Right atrium auricular region (tissue), 2 donors: ENCODE measurements at places on chromosomes 3 and 15. TPM values are rescaled to one million over a fixed set of nuclear protein-coding genes. Genes with fewer than 3 reads are reported as not detected.

The CEP152 gene
- total RNA-seq: 1.4 TPM

DNA sequence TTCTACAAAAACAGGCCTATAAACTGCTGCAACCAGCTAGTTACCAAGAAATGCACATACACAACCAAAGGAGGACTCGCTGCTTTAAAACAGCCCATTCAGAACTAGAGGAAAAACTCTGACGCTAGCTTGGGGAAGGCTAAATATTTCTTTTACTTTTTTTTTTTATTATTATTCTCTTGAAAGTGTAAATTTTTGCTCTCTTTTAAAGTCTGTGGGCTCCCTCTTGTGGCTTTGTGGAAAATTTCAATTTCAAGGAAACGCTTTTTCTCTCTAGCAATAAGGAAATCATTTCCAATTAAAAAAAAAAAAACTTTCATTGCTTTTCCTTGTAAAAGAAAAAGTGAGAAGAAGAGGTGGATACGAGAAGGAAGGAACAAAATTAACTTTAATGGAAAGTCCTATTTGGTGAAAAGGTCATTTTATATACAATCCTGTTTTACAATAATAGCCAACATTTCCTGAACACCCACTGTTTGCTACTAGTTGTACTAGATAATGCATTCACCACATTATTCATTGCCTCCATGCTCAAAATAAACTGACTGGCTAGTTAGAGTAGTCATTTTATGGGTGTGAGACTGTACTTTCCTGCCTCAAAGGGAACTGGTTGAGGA, 51.2 kb upstream of the SAMMSON start:
- DNase-seq: no peak

The PGBD4 gene
- total RNA-seq: 2.3 TPM

DNA sequence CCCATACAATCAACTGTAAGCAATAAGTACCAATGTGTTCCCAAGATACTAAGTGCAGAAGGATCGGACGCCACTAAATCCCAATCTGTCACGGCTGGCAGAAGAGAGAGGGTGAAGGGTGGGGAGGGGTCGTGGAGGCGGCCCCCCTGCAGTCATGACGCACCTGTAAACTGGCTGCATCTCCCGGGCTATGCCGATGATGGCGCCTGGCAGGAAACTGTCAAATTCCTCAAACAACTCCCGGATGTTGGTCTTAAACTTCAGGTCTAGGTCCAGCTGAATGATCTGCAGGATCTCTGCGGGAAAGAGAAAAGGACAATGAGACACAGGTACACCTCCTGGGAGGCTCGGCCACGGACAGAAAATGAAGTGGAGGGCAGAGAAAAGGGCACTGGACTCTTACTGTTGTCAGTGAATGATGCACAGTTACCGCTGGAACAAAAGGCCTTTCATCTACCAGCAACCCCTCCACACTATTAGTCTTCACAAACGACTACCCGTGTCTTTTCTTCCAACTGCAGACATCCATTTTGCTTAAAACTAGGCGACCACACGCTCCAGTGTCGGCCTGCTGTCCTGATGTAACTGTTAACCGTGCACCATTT, 114.6 kb downstream of the XXYLT1 start:
- no peak for DNase-seq

DNA sequence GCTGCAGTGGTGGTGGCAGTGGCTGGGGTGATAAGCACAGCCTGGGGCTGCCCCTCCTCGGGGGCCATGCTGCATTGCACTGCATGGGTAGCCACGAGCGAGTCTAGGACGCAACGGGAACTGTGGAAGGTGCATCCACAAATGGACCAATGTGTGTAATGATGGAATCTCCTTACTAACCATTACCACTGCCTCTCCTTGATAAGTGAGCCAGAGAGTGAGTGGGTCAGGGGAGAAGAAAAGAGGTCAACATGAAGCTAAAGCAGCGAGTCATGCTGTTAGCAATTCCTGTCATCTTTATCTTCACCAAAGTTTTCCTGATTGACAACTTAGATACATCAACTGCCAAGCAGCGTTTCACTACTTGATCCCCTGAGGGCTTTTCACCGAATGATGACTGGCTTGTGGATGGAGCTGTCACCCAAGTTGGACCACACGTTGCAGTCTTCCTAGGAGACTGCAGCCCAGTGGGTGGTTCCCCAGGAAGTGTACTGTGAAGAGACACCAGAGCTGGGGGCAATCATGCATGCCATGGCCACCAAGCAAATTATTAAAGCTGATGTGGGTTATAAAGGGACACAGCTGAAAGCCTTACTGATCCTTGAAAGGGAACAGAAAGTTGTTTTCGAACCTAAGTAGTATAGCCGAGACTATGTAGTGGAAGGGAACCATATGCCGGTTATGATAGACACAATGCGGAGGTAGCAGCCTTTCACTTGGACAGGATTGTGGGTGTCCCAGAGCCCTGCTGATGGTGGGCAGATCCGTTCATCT, 20.6 kb downstream of the SAMD7 start:
- no peak for DNase-seq

The NMB gene
- total RNA-seq: 1.0 TPM

- DNase-seq: no peak
These were observed 336.1 kb downstream of the FOXP1 start for GRCh38 chr3:71247221-71247957.

The SKOR1 gene
- not detected for total RNA-seq

The GTF2A2 gene
- total RNA-seq: 74.8 TPM

DNA sequence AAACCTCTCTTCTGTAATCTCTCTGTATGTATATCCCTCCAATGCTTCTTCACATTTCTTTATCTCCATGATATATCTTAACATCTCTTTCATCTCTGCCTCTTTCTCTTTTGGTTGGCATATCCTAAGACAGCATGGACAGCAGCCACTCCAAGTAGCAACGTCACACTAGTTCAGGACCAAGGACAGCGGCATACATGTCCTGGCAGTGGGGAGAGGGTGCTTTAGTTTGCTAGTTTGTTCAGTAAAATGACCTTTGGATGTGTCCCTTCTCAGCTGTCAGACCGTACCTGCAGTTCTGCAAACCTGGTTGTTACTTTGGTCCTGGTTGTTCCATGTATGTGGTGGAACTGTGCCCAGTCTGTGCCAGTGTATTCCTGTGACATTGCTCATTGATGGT, 225.6 kb upstream of the ROPN1 start:
- no peak for DNase-seq

- DNase-seq: no peak
These were observed 344.7 kb downstream of the CHL1 start for GRCh38 chr3:541062-541801.

The TMC3 gene
- total RNA-seq: not detected
